ENCODE measurements at places on chromosomes 7 and 10. TPM values are rescaled to one million over a fixed set of nuclear protein-coding genes. Genes with fewer than 3 reads are reported as not detected.
A peak's percentile ranks its signal among the peaks of the same experiment; 100 is the strongest.

DNA sequence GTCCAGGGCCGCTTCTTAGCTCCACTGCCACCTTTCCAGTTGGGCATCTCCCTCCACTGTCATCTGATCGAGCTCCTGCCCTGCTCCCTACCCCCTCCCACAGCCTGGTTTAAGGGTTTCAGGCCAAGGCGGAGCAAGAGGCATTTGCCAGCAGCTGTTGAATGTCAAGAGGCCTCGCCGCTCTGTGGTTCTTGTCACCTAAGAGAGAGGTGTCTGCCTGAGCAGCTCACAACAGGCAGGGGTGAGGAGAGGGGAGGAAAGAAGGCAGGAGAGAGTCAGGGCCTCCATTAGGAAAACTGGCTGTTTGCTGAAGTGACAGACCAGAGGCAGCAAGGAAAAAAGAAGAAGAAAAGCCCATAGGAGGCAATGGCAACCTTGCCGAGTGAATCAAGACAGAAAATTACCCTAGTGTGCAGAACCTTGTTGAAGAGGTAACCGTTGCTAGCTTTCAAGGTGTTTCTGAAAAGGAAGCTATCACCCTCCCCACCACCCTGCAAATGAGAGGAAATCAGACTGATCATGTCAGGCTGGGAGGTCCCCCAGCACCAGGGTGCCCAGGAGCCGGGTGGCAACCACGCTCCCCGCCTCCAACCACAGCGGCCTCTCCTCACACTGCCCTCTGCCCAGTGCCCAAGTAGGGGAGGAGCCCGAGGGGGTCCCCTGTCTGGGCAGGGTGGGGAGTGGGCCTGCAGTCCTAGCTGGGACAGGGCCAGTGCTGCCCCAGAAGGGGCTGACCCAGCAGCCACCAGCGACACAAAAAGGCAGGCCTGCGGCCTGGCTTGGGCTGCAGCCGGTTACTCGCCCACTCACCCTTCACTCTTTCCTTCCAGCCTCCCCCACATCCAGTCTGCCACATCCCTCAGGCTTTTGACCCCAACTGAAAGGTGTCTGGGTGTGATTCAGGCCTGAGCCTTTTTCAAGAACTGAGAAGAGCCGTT, 7.1 kb downstream of the GATA3 start:
- H3K27me3 ChIP-seq = peaks cover 95% of the 10 kb centered on the region
- H3K27ac ChIP-seq = no peak overlapping the region
- no peak overlapping the region for H3K4me3 ChIP-seq
- DNase-seq = no peak
- H3K36me3 ChIP-seq = no peaks in the 10 kb centered on the region

DNA sequence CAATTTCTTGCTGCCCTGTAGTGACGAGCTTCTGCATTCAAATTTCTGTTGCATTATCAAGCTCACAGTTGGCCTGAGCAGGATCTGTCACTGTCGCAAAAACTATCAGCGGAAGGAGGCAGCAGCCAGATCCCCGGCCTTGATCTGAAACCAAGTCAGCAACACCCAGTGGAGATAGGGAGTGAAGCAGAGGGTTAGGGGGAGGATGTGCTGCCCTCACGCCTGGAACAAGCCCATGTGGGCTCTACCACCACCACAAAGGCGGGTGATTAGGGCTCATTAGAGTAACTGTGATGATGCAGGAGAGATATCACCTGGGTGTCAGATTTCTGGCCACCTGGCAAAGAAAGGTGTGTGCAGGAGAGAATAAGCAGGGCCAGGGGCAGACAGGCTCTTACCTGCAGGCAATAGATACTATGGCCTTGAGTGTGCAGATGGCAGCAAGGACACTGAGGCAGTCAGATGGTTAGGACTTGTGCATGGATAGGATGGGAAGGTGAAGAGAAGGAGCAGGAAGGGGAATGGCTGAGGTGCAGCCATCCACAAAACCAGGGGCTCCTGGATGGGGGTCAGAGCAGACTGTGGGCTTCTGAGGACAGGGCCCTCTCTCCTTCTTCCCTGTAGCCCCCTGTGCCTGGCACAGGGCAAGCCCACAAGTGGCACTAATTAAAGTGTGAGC, 417.3 kb downstream of the RPS24 start:
- no peaks in the 10 kb centered on the region for H3K4me1 ChIP-seq
- no peak for DNase-seq
- H3K36me3 ChIP-seq = no peaks in the 10 kb centered on the region
- H3K27ac ChIP-seq = no peak overlapping the region
- H3K4me3 ChIP-seq = no peak overlapping the region

GRCh38 chr10:3530783-3531645, 254.0 kb downstream of the KLF6 start:
- no peak overlapping the region for H3K27ac ChIP-seq
- DNase-seq = no peak
- H3K4me3 ChIP-seq = no peak overlapping the region
- H3K4me1 ChIP-seq = no peaks in the 10 kb centered on the region
- H3K27me3 ChIP-seq = no peaks in the 10 kb centered on the region

- peaks cover 56% of the 10 kb centered on the region for H3K27me3 ChIP-seq
- H3K27ac ChIP-seq = peak overlapping the region; percentile 69
- H3K36me3 ChIP-seq = no peaks in the 10 kb centered on the region
- H3K4me1 ChIP-seq = peaks cover 36% of the 10 kb centered on the region
- peak overlapping the region; percentile 68 for H3K4me3 ChIP-seq
- no peak for DNase-seq
These were observed 811 bp downstream of the RGS10 start for GRCh38 chr10:119541459-119542356.

Gene TACC2
- polyA plus RNA-seq = 22.2 TPM

Gene CDK14
- 30.2 TPM for polyA plus RNA-seq
